GM04504 (cell line): ENCODE measurements at places on chromosomes 2 and 18.

GRCh38 chr2:16660114-16660513 is 5.5 kb downstream of the CYRIA start:
- no peak for DNase-seq

DNA sequence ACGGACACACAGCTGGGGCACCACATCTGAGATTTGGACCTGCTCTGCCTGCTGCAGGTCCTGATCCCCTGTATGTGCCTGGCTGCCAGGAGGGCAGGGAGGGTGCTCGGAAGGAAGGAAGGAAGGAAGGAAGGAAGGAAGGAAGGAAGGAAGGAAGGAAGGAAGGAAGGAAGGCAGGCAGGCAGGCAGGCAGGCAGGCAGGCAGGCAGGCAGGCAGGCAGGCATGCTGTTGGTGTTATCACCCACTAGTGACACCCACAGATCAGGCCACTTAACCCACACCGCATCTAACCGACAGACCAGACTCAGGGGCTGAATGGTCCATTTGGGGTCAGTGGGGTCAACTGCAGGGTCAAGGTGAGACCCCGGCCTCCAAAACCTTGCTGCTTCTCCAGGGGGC is 5.8 kb downstream of the KLHL30 start:
- DNase-seq = no peak

DNA sequence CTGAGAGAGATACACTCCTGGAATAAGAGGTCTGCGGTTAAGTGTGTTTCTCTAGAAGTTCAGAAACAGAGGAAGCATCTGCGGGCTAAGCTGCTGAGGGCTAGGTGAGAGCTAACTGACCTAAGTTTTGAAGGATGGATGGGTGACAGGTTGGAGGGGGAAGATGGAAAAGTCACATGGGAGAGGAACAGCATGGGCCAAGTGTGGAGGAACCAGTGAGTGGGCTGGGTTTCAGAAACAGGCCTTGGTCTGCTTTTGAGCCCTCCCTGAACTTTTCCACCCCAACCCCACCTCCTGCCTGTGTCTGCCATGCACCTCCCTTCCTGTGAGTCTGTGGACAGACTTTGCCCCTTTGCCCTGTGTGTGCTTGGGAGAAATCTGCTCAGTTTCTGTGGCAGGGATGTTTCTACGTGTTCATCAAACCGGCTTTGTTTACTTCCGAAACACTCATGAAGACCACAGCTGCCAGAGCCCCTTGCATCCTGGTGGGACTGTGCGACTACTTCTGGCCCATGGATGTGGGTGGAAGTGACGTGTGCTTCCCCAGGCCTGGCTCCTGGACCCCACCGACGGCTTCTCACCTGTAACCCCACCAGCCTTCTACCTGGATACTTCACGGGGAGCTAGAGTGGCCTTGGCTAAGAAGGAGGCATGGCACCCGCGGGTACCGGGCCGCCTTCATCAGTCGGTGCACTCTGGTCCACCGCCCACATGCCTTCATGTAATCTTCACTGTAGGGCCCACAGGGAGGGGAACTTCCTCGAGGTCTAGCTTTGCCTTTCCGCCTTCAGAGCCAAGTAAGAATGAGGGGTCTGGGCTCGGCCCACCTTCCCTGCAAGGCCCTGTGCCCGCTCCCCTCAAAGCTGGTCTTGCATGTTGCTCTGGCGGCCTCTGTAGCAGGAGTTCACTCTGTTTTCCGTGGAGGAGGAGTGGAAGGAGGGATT is 1.4 kb upstream of the HPCAL1 start:
- no peak for DNase-seq

GRCh38 chr2:100643467-100643866 is 80.7 kb downstream of the PDCL3 start:
- DNase-seq = no peak
